ENCODE measurements at places on chromosomes 6 and 20.

DNA sequence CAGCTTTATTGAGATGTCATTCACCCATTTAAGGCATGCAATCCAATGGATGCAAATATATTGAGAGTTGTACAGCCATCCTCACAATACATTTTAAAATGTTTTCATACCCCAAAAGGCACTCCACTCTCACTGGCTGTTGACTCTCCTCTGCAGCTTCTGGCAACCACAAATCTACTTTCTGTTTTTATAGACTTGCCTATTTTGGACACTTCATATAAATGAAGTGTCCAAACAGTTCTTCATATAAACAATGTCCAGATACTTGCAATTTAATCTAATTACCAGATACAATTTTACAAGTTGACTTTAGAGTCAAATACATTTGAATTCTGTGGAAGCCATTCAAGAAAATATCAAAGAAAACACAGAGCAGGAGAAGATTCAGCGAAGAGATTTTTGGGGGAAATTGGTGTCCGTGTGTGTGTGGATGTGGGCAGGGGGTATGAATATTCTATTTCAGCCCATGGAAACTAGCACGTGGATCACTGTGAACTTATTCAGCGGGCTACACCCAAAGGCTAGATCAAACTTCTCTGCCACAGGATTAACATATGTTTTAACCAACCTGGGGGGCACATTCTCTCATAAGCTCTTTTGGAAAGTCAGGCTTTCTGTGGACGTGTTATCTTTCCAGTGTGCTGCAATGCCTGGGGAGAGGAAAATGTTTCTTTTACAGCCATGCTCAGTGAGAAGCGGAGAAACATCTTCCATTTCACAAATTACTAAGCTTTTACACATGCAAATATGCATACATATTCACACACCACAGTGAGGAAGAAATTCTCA is 73.9 kb downstream of the PLG start:
- no peak for DNase-seq

DNA sequence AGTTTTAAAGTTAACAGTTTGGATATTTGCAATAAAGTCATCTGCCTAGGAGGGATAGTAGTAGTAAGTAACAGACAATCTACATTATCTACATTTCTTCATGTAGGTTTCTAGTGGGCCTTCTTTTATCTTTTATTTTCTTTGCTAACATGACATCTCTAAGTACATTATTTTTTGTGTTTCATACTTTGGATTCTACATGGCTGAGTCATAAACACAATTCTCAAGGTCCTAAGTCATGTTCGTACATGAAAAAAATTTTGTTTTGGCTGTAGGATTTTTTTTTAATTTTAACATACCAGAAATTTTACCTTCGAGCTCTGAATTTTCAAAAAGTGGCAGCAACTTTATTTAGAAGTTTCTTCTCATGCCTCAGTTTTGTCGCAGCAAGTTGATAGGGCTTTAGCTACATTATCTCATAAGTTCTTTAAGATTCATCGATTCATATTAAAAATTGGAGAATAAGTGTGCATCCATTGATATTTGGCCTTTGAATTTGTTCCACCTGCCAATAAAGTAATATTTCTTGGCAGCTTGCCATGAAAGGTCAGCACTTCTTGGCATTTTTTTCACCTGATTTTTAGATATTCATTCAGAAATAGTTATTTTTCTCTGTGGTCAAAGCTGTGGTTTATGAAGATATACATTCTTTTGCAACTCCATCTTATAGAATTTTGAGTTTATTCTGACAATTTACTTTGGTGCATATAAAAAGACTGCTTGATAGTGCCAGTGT is 146.2 kb downstream of the GRIK2 start:
- DNase-seq, result no peak

DNA sequence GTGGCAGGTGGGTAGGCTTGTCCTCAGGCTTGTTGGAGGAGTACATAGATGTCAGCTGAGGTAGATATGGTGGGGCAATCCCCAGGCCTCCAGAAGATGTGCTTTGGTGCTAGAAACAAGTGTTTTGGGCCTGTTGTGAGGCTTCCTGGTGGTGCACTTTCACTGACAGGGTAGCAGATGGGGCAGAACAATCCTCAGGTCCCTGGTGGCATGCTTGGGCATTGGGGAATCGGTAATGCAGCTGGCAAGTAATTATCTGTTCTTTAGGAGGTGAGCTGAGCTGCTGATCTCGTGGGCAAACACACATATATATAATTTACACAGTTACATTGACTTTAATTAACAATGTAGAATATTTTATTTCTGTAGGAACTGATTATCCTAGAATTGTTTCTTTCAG is 458.7 kb downstream of the BMP2 start:
- DNase-seq, result no peak

GRCh38 chr20:35892871-35893270 is 61.4 kb downstream of the SCAND1 start:
- DNase-seq, result no peak

- no peak for DNase-seq
Measured at GRCh38 chr20:37932919-37933318, 30.0 kb downstream of the VSTM2L start.

DNA sequence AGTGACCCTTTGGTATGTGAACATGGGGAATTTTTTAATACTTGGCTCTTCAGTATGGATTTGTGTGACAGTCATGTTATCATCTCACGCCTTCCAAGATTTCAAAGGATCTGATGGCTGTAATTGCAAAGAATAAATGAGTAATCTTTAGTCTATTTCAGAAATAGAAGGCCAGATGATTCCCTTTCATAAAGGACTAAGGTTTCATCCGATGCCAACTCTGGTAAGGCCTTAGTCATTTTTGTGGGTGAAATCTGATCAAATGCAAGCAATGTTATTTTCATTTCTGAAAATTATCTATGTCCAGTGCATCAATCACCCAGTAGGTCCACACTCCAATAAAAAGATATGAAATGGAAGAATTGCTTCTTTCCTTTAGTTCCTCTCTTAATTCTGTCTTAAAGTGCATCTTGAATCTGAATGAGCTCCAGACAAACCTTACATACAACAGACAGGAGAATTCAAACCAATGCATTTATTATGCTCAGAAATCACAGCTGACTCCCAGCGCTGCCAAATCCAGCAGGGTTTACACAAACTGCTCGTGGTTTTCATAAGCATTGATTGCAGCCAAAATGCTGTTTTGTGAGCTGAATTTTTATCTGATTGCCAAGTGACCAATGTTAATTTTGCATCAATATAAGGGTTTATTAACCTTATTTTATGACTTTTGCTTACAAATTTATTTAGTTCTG is 565.2 kb upstream of the MARCKS start:
- DNase-seq, result no peak

DNA sequence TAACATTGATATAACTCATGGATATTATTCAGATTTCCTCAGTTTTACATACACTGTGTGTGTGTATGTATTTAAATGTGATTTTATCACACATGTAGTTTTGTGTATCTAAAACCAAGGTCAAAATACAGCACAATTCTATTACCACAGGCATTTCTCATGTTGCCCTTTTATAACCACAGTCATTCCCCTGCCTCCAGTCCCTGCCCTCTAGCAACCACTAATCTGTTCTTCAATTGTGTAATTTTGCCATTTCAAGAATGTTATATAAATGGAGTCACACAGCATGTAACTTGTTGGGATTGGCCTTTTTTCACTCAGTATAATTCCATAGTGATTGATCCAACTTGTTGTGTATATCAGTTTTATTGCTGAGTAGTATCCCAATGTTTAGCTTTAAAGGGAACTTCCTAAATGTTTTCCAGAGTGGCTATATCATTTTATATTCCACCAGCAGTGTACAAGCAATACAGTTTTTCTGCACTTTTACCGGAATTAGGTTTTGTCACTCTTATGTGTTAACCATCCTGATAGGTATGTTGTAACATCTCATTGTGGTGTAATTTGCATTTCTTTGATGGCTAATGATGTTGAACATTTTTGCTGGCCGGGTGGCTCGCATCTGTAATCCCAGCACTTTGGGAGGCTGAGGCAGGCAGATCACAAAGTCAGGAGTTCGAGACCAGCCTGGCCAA is 338.2 kb downstream of the SOX4 start:
- no peak for DNase-seq

DNA sequence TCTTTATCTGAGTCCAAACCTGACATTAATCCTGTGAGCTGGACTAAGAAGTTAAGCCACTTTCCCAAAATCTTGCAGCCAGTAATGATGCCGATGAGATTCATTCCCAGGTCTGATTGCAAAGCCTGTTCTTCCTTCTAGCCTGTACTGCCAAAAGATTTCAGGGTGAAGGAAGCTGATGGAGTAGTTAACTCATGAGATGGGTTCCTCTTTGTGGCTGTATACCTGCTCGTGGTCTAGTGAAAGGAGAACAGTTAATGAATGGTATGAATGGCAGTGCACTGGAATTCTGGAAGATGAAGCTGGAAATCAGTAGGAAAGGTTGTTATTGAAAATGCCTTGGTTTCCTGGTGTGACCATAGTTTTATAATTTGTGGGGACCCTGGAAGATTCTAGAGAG is 112.0 kb downstream of the FYN start:
- DNase-seq, result no peak

DNA sequence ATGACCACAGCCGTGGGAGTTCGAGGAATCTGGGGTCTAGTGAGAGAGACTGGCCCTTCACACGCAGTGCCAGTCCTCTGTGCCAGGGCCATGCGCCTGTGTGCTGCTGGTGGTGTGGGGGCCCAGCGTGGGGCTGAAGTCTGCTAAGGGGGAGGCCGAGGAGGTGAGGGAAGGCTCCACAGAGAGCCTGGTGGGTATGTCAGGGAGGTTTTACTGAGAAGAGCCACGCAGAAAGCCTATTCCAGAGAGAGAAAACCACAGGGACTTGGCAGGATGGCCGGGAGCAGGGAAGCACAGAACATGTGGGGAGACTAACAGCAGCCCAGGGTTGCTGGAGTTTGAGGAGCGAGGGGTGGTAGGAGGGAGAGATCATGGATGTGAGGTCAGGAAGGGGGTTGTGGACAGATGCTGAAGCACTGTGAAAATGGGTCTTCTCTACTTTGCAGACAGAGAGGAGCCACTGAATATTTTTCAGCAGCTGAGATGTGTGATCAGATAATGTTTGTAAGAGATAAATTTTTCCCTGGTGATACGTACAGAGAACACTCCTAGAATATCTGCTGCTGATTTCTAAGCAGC is 35.3 kb downstream of the DUSP22 start:
- DNase-seq, result no peak

GRCh38 chr20:57892471-57892870 is 182.7 kb upstream of the PMEPA1 start:
- no peak for DNase-seq

GRCh38 chr6:84026721-84027164 is 6.8 kb upstream of the MRAP2 start:
- no peak for DNase-seq

GRCh38 chr20:19440660-19441527 is 228.5 kb downstream of the SLC24A3 start:
- DNase-seq, result no peak

DNA sequence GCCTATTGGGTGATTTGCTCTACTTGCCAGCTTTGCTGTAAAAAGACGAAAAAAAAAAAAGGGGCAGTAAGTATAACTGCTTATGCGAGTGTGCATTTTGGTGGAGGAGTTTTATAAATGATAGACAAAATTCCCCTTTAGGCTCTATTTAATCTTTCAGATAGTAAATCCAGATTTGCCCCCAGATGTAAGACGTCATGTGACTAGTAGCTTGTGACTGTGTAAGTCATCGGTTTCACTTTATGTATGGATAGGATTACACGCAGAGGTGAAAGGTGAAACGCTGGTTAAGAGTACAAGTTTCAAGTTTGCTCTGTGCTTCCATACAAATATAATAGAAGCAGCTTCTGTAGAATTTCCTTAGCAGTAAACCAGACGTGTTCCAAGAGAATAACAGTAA is 7.9 kb downstream of the RAB32 start:
- no peak for DNase-seq

- no peak for DNase-seq
Measured at GRCh38 chr6:168101590-168102314, 22.7 kb upstream of the FRMD1 start.

DNA sequence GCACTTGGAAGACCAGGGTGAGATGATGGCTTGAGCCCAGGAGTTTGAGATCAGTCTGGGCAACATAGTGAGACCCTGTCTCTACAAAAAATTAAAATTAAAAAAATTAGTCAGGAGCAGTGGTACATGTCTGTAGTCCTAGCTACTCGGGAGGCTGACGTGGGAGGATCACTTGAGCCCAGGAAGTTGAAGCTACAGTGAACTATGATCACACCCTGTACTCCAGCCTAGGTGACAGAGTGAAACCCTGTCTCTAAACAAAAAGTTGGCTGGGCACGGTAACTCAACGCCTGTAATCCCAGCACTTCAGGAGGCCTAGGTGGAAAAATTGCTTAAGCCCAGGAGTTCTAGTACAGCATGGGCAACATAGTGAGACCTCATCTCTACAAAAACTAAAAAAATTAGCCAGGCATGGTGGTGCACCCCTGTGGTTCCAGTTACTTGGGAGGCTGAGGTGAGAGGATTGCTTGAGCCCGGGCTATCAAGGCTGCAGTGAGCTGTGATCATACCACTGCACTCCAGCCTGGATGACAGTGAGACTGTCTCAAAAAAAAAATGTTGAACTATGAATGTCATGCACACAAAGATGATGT is 60.8 kb upstream of the MYL9 start:
- DNase-seq, result no peak

DNA sequence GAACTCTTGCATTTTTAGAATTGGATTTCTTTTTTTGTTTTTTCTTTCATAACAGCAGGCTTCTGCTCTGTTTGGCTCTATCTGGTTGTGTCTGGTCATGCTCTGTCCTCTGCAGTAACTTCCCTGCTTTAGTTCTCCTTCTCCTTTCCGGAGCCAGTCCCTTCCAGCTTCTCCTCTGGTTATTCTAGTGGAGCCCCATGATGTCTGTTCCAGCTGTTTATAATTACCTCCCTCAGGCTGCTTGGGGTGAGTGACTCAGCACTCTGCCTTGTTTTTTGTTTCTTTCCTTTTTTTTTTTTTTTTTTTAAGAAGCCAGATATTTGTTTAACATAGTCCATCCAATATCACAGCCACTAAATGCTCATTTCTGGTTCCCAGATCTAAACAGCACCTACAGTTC is 409.6 kb downstream of the MAFB start:
- no peak for DNase-seq

DNA sequence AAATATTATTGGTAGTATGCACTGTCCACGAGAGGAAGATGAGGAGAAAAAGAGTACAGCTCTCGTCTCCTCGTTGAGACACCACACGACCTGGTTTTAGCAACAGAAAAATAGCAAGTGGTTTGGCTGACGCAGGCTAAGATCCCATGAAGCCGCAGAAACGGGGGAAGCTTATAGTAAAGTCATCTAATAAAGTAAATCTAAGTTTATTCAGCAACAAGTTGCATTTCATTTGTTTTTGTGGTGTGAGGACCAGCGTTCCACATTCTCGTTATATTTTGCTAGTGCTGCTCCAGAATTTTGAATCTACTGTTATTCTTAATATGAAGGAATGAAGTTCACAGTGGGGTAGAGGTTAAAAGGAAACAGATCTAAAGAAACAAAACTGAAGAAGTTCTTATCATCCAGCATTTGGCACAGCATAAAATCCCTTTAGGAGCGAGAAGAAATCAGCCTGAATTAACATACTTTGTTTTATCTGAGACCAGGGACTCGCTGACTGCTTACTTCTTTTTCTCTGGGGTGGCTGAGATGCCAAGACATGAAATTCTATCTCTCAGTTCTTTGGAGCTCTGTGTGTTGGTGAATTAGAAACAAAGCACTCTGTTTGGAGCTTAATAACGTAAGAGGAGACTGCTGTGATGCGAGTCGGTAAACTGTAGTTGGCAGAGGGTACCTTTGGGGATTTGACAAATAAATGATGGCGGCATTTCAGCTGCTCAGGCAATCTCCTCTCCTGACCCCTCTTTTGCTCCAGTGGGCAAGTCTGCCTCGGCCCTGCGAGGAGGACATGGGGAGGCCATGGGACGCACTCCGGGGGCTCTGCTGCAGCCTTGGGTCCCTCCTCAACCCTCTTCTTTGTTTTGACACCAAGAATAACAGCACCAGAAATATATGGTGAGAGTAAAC is 24.9 kb upstream of the IRF4 start:
- DNase-seq, result no peak

All from amniotic stem cell (primary cell).